Caco-2 (cell line): ENCODE measurements at places on chromosomes 11 and 22. TPM values are rescaled to one million over a fixed set of nuclear protein-coding genes. Genes with fewer than 3 reads are reported as not detected.
A peak's percentile ranks its signal among the peaks of the same experiment; 100 is the strongest.

- H3K36me3 ChIP-seq = no peaks in the 10 kb centered on the region
- no peaks in the 10 kb centered on the region for H3K27me3 ChIP-seq
- peaks cover 34% of the 10 kb centered on the region for H3K4me1 ChIP-seq
- no peak overlapping the region for H3K4me3 ChIP-seq
- DNase-seq = no peak
These were observed 475.6 kb downstream of the MIAT start for GRCh38 chr22:27133019-27133431.

Gene ART1
- total RNA-seq = not detected in 2 replicates

DNA sequence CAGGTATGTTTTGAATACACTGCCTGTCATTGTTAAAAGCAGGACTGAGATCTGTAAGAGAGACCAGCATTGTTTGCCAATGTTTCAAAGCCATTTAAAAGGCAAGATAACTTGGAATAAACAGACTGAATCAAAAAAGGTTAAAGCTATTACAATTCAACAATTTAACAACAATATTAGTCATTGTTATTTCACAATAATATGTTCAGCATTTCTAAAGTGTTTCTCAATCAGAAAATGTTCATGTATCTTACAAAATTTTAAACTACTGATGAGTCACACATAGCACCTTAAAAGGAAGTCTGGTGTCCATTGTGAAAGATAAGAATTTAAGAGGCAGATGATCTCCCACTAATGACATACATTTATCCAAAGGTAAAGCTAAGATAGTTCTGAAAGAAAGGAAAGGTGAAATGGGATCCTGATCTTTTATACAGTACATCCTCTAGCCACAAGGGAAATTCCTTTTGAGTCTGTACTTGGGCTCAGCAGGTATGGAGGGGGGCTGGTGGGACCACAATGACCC is 79.7 kb downstream of the MAML2 start:
- H3K4me3 ChIP-seq = no peak overlapping the region
- no peaks in the 10 kb centered on the region for H3K36me3 ChIP-seq
- H3K27me3 ChIP-seq = no peaks in the 10 kb centered on the region
- no peak for DNase-seq
- peaks cover 23% of the 10 kb centered on the region for H3K4me1 ChIP-seq

- no peaks in the 10 kb centered on the region for H3K4me1 ChIP-seq
- H3K4me3 ChIP-seq = no peak overlapping the region
- H3K27ac ChIP-seq = no peak overlapping the region
- H3K27me3 ChIP-seq = no peaks in the 10 kb centered on the region
- DNase-seq = no peak
These were observed 8.8 kb downstream of the ZBED4 start for GRCh38 chr22:49862496-49862776.

DNA sequence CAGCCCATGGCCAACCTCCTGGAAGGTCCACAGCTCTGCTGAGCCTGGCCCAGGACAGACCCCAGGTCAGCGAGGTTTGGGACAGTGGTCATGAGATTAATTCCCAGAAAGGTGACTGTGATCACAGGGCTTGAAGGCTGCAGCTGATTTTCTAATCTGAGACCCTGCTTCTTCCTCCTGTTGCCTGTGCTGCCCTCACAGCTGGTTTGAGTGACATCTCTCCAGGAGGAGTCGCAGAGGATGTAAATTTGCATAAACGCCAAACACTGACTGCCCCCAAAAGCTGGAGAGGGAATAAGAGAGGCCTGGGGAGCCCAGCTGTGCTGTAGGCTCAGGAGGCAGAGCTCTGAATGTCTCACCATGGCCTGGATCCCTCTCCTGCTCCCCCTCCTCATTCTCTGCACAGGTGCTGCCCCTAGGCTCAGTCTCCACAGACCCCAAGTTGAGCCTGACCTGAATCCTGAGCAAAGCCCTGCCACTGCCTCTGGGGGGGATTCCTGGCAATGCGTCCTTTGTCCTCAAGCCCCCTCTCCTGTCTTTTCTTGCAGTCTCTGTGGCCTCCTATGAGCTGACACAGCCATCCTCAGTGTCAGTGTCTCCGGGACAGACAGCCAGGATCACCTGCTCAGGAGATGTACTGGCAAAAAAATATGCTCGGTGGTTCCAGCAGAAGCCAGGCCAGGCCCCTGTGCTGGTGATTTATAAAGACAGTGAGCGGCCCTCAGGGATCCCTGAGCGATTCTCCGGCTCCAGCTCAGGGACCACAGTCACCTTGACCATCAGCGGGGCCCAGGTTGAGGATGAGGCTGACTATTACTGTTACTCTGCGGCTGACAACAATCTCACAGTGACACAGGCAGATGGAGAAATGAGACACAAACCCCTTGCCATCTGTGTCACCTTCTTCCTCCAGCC is 23.8 kb downstream of the GGTLC2 start:
- H3K4me1 ChIP-seq = no peaks in the 10 kb centered on the region
- H3K27ac ChIP-seq = no peak overlapping the region
- DNase-seq = no peak

GRCh38 chr11:63243533-63243932 is at the start of gene SLC22A25:
Gene SLC22A25 (minus strand): TSS chr11:63243599. CDS start chr11:63229652, 13,947 bp downstream.
- H3K27ac ChIP-seq = peak within 1 kb of the TSS; percentile 40
- no peaks in the 10 kb centered on the region for H3K36me3 ChIP-seq
- DNase-seq = no peak
- H3K4me1 ChIP-seq = peaks cover 41% of the 10 kb centered on the region

Gene CD248
- total RNA-seq = 0.27 TPM in 1 of 2 replicates, not detected in the other

Gene RFPL2
- not detected in 2 replicates for total RNA-seq

Gene KRTAP5-11
- total RNA-seq = not detected in 2 replicates

DNA sequence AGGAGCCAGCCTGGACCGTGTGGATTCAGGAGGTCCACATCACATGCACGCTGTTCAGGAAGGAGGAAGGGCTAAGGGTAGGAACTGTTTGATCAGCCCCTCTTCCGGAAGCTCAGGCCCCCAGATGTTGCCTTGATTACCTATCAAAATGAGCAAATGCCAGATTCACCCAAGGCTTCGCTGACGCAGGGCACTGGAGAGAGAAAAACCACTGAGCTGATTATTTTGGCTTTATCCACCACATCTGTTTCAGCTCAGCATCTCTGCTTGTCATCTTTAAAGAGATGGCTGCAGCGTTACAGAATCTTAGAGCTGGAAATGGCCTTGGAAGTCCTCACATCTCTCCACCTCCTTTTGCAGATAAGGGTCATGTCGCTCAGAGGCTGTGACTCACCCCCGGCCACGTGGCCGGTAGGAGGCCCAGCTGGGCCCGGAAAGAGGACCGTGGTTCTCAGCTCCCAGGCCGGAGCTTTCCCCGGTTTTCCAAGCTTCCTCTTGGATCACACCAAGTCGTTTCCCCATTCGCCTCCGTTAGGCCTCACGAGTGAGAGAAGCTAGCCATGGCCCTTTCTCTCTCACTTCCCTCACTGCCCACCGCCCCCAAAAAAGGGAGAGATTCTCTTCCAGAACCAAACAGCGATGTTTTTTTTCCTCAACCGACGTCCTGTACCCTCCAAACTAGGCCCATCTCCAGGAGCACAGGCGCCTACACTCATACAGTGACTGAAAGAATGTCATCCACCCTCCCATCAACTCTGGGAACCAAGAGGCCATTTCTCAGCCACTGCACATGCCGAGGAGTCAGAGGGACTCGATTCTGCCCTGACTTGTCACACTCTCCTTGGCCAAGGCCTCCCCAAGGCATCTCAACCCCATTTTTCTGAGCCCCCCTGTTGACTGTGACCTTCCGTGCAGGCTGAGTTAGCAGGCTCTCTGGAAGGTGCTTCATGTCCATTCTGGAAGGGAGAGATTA is 37.6 kb downstream of the LIF start:
- no peaks in the 10 kb centered on the region for H3K36me3 ChIP-seq
- H3K27ac ChIP-seq = peak overlapping the region; percentile 97
- peak; percentile 87 for DNase-seq
- H3K4me1 ChIP-seq = peaks cover 83% of the 10 kb centered on the region

Gene CSNK2A3
- 0.75 and 1.2 TPM in 2 replicates for total RNA-seq

Gene SOX6
- 10.8 and 24.0 TPM in 2 replicates for total RNA-seq

DNA sequence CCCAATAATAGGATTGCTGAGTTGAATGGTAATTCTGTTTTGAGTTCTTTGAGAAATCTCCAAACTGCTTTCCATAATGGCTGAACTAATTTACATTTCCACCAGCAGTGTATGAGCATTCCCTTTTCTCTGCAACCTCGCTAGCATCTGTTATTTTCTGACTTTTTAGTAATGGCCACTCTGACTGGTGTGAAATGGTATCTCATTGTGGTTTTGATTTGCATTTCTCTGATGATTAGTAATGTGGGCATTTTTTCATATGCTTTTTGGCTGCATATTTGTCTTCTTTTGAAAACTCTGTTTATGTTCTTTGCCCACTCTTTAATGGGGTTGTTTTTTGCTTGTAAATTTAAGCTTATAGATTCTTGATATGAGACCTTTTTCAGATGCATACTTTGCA is 97.4 kb downstream of the FDX1 start:
- no peaks in the 10 kb centered on the region for H3K36me3 ChIP-seq
- no peaks in the 10 kb centered on the region for H3K27me3 ChIP-seq
- H3K27ac ChIP-seq = no peak overlapping the region
- H3K4me3 ChIP-seq = no peak overlapping the region
- no peak for DNase-seq
- H3K4me1 ChIP-seq = no peaks in the 10 kb centered on the region

- H3K4me3 ChIP-seq = no peak overlapping the region
- no peaks in the 10 kb centered on the region for H3K36me3 ChIP-seq
- H3K27me3 ChIP-seq = no peaks in the 10 kb centered on the region
These were observed 133.8 kb downstream of the OSBP2 start for GRCh38 chr22:30828187-30829155.

Gene SHANK2
- 175 and 177 TPM in 2 replicates for total RNA-seq

DNA sequence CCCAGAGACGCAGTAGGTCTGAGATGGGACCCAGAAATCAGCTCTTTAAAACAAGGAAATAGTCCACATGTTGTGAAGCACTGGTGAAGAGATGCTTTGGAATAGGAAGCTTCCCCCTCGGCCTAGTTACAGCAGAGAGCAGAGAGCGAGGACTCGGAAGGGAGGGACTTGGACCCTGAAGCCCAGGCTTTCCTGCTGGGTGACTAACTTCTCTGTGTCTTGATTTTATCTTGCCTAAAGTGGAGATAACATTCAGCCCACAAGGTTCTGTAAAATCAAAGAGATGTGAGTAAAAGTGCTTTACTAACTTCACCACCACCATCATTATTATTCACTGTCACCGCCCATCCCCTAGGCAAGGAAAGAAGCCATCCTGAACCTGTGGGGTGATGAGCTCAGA is 58.4 kb downstream of the THAP12 start:
- no peak overlapping the region for H3K4me3 ChIP-seq
- H3K36me3 ChIP-seq = no peaks in the 10 kb centered on the region
- DNase-seq = no peak
- no peaks in the 10 kb centered on the region for H3K27me3 ChIP-seq
- H3K4me1 ChIP-seq = peaks cover 19% of the 10 kb centered on the region
- H3K27ac ChIP-seq = peak overlapping the region; percentile 6

GRCh38 chr11:58334708-58335107 is 24.2 kb downstream of the OR5B17 start:
- H3K4me3 ChIP-seq = no peak overlapping the region
- no peak for DNase-seq
- no peaks in the 10 kb centered on the region for H3K4me1 ChIP-seq
- no peaks in the 10 kb centered on the region for H3K27me3 ChIP-seq

DNA sequence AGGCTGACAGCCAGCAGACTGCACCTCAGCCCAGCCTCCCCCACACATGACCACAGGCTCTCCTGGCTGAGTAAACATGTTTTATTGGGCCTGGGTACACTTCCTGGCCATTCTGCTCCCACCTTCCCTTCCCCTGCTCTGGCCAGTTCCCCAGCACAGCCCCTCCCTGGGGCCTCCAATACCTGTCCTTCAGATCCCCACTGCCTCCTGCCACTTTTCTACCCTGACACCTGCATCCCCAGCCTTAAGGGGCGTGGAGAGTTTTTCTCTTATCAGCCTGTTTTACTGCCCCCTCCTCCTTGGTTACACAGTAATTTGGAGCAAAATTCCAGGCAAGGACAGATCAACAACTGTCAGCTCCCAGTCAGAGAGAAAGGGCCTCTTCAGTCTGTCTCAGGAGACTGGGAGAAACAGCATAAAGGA is at the start of gene ISX:
Gene ISX (plus strand): TSS at position 363 of the 423 bp plus-strand sequence. CDS start 930 bp downstream, outside the sequence.
- H3K36me3 ChIP-seq = peaks cover 2% of the 10 kb centered on the region
- H3K4me3 ChIP-seq = peak within 1 kb of the TSS; percentile 28
- H3K27ac ChIP-seq = peak within 1 kb of the TSS; percentile 100
- H3K27me3 ChIP-seq = no peaks in the 10 kb centered on the region
- peak; percentile 96 for DNase-seq

DNA sequence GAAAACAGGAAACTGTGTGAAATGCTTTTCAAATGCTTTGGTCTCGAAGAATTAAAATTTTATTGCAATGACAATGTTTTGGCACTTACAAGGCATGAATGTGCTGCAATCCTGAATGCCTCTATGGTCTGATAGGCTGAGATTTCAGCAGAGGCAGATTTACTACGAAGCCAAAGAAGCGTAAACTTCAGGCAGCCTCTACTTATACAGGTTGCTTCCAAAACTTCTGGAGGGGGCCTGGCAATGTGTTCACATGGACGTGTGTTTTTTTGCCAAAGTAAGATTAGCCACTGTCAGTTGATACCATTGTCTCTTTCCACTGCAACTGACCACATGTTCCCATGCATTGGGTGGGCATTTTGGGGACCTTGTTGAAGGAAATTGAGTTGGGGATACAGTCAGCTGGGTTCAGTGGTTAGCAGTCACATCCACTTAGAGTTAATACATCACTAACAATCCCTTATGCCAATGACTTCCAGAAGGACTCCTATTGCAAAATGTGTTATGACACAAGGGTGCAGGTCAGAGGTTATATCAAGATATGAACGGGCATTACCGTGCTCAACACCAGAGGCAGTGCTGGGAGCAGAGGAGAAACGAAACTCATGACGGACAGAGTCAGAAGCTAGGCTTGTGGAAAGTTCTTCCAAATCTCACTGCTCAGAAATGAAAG is 48.8 kb downstream of the ABTB2 start:
- no peaks in the 10 kb centered on the region for H3K27me3 ChIP-seq
- H3K4me3 ChIP-seq = no peak overlapping the region
- DNase-seq = peak; percentile 18
- H3K4me1 ChIP-seq = peaks cover 4% of the 10 kb centered on the region; the same call in 1 of the 2 replicates
- H3K36me3 ChIP-seq = no peaks in the 10 kb centered on the region

- no peak overlapping the region for H3K4me3 ChIP-seq
- no peak for DNase-seq
- peak overlapping the region; percentile 69 for H3K27ac ChIP-seq
- H3K27me3 ChIP-seq = no peaks in the 10 kb centered on the region
These were observed 28.8 kb downstream of the DKK3 start for GRCh38 chr11:11979488-11980117.

Gene GPR83
- 2.7 and 2.8 TPM in 2 replicates for total RNA-seq

DNA sequence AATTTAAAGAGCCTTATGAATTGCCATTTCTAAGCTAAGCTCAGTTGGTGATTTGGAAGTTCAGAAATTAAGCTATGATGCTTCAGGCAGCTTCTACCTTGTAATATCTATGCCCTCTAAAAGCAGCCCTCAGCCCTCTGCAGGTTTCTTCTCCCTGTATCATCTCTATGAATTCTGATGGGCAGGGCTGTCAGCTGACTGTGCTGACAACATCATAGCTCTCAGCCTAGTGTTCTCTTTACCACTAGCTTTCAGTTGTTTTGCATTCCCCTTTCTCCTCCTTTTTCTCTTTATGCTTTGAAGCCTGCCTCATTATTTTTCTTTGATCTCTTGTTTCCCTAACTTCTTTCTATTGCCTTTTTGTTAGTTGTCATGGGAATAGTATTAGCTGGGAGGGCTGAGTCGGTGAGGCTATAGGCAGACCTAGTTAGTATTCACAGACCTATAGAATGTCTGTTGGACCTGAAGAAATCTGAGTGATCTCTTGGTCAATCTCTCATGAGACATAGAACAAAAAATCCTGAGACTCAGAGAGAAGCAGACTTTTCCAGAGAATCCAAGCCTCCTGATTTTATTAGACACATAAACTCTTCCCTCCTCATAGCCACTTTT is 535.4 kb downstream of the RAB38 start:
- no peak overlapping the region for H3K27ac ChIP-seq
- no peak for DNase-seq
- H3K36me3 ChIP-seq = no peaks in the 10 kb centered on the region
- H3K4me1 ChIP-seq = no peaks in the 10 kb centered on the region
